NCI-H1930 (cell line): ENCODE measurements at places on chromosomes 4 and X.

- DNase-seq, result no peak
Observed at GRCh38 chrX:108359806-108360602, 78.2 kb downstream of the COL4A6 start.

DNA sequence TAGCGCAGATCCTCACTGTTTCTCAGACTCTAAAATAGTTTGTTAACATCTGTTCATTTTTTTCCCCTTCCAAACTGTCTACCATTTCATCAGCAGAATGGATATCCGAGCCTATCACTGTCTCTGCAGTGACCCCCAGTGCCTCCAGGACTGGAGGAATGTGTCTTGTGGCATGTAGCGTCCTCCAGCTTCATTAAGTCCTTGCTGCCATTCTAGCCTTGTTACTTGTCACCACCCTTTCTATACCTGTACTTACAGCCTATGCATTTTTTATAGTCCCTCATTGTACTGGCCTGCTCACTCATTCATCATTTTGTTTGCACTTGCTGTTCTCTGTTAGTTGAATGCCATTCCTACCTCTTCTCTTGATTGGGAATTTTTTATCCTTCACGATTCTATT is 179.1 kb downstream of the BMPR1B start:
- DNase-seq, result no peak

- no peak for DNase-seq
Observed at GRCh38 chr4:105357258-105357980, 116.4 kb downstream of the PPA2 start.

- no peak for DNase-seq
Observed at GRCh38 chr4:2286904-2287593, 25.1 kb upstream of the MXD4 start.

GRCh38 chr4:88006956-88007303 is 505 bp upstream of the PKD2 start:
- no peak for DNase-seq

- no peak for DNase-seq
Observed at GRCh38 chrX:105703876-105704275, 118.5 kb upstream of the NRK start.

DNA sequence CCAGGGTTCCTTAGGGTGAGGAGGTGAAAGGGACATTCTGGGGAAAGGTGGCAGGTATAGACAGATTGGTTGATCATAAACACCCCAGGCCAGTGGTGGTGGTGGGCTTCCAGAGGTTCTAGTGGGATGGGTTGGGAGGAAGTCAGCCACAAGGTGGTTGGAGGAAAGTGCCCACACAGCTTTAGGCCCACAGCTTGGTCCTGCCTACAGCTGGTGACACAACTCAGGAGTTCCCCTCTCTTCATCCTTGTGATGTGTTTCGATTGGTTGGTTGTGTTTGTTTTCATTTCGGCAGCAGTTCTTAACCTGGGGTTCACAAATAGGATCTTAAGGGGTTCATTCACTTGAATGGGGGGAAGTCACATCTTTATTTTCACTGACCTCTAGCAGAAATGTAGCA is 157.0 kb downstream of the TMEM164 start:
- DNase-seq, result no peak

DNA sequence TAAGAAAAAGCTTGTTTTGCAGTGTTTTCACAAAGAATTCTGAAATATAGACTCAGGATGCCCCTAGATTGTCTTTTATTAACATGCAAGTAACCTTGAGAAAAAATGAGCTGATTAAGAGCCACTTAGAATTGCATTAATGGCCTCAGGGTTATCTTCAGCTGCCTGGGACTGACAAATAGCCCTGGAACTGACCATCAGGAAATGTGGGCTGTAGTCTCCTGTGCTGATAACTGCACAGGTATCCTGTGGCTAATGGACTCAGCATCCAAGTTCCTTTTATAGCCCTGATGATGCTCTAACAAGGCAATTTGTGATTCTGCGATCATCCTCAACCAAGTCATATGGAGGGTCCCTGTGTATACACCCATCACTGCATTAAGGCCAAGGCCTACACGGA is 17.0 kb downstream of the CA5B start:
- no peak for DNase-seq

DNA sequence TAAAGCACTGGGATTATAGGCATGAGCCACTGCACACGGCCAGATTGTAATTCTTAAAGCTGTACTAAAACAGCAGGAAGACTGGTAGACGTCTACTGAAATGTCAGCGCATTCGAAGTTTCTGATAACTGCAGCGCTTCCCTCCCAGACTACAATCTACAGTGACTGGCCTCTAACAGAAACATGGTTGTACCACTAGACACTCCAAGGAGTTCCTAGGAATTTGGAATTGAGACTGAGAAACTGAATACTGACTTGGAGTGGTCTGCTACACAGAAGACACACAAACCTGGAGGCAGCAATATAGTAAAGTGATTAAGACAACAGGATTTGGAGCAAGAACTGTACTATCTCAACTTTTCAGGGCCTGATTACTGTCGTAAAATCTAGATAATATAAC is 937 bp downstream of the HELQ start:
- no peak for DNase-seq

DNA sequence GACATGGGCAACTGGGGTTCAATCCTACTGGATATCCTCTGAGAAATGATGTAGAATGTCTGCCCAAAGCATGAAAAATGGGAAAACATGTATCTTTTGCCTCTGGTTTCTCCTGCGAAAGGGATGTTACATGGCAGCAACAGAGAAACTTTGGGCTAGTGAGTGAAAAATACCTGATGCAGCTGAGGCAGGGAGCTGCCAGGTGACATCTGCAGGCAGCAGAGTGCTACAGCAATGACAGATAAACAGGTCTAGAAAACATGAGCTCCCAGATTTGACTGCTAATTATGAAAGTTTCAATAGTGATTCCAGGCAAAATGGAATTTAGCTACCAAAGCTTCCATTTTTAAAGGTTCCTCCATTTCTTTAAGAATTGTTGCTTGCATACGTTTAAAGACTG is 4.8 kb upstream of the CXCL1 start:
- DNase-seq, result no peak

- no peak for DNase-seq
Observed at GRCh38 chr4:30952526-30953219, 232.5 kb downstream of the PCDH7 start.

DNA sequence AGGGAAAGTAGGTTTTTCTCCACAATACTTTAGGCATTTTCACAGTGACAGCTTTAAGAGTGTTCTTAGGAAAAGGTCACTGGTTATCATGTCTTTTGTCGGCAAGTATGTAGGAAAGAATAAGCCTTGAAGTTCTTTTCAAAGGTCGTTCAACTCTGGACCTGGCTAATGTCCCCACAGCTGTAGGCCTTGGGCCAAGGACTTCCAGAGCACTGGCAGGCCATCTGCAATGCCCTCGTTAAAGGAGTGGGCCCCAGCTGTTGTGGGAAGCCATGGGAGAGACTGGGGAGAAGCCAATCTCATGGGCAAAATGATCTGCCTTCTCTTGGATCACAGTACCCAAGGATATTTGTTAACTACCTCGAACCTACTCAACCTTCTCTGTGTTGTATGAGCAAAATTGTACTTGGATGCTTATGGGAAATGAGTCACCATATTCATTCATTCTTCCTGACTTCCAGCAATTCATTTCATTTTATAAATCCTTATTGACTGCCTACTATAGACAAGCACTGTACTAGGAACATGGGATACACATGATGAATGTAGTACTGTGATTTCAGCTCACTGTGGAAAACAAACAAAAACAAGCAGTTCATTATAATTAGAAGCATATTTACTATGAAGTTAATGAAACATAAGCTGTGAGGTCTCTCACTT is 141.1 kb upstream of the KIT start:
- DNase-seq, result no peak

GRCh38 chr4:108533245-108533844 is 87.0 kb upstream of the RPL34 start:
- no peak for DNase-seq

DNA sequence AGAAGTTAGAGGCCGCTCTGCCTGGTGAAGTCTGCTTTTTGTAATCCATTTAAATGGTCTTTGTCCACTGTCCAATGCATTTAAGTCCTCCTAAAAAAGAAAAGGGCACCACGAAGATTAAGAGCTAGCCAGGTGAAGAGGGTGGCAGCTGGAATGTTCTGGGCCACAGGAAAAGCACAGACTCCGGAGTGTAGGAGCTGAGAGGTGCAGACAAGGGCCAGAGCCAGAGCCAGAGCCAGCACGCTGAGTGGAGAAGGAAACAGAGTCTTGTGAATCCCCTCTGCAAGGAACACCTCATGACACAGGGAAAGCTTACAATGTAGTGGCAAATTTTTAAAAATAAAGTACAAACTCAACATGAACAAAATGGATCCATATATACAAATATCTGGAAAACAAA is 83.6 kb downstream of the TSPAN5 start:
- no peak for DNase-seq

DNA sequence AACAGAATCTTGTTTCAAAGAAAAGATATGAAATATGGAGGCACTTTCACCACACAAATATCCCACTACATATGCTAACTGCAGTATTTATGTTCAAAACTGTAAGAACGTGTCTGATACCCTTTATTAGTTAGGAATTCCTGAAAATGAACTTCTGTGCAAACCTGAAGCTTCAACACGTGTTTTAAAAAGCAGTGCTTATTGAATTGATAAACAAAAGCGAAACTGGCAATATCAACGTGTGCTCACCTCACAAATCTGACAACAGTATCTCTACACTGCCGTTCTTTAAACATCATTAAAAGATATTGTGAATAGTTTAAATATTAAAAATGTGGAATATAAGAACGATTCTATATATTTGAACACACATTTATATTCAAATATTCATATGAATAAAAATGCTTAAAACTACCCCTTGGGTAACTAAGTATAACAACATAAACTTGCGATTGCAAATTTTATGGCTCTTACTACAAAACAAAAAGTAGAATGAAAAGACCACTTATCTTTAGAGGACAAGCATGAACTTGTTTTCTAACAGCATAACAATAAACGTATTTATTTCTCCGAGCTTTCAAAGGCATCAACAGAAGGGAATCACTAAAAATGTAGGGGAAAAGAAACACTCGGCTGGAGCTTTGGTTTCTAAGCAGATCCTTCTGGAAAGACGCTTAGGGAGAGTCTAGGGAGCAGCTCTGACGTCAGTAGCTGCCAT is at the start of gene LRP2BP:
Gene LRP2BP, minus strand, starts transcription at position 687 of the 718 bp plus-strand sequence. CDS start 17,738 bp downstream, outside the sequence.
- DNase-seq, result no peak

DNA sequence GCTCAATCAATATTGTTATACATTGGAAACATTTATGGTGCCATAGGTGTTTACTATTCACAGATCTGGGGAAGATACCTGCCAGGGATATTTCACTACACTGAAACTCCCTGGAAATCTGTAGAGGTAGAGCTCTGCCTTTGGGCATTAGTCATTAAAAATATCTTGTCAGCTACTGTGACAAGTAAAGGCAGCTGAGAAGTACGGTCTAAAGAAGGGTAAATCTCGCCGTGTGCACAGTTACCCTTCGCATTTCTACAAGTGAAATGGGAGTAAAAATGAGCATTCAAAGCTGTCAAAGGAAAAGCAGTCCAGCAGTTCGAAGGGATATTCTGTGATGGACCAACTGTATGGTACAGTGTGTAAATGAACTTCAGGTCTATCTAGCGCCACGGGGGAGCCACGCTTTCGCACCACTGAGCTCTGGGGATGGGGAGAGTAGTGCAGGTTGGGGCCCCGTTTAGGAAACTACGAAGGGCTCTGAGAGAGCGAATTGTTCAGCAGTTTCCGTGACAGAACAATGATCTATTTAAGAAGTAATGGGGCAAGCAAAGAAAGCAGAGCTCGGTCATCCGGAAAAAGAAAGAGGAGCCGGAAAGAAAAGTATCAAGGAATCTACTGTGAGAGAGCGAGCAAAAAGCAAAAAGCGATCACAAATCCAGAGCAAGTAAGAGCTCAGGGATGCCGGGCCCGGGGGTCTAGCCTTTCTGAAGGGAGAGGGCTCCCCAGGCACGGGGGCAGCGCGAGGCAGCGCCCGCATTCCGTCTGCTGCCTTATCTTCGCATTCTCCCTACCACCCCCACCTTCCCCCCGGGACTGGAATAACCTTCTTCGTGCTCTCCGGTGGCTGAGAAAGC is 646 bp downstream of the TIGD4 start:
- DNase-seq, result no peak

DNA sequence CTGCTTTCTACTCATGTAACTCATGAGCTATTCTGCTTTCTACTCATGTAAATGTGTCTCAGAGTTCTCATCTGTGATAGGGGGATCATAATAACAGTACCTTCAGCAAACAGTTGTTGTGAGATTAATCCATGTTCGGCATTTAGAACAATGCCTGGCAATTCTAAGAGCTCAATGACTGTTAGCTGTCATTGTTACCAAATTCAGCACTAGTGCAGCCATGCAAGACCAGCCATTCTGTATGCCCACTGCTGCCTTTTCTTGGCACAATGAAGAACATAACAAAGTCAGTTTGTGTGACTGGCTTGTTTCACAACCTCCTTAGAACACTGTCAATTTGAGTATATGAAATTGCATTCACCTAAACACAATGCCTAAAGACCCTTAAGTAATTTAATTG is 163.2 kb downstream of the ANK2 start:
- DNase-seq, result peak; percentile 83

DNA sequence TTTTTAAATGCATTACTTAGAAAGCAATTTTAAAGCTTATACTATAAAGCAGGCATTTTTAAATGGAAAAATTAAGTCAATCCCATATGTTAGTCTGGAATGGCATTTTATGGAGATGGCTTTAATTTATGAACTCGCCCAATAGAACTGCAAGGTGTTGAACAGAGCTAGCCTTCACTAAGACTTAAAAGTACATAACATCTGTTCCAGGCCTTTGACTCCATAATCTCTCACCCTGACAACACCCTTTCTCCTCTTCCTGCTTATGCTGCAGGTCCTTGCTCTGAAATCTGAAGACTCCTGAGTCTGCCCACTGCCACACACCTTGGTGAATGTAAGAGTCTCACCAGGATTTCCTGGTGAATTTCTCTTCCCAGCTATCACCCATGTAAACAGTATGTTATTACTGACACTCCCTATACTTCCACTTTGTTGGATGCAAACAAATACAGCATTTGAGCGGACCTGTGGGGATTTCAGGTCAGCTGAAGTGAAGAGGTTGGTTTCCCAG is 17.7 kb upstream of the SLC39A8 start:
- no peak for DNase-seq

- no peak for DNase-seq
Observed at GRCh38 chrX:21581479-21581878, 76.7 kb downstream of the KLHL34 start.

- DNase-seq, result no peak
Observed at GRCh38 chrX:20664131-20664530, 397.4 kb upstream of the RPS6KA3 start.

GRCh38 chr4:82578935-82579334 is 17.1 kb upstream of the TMEM150C start:
- DNase-seq, result no peak
